Cerebellum (tissue), 4 donors: ENCODE measurements at places on chromosomes 3 and 15.
A peak's percentile ranks its signal among the peaks of the same experiment; 100 is the strongest.

DNA sequence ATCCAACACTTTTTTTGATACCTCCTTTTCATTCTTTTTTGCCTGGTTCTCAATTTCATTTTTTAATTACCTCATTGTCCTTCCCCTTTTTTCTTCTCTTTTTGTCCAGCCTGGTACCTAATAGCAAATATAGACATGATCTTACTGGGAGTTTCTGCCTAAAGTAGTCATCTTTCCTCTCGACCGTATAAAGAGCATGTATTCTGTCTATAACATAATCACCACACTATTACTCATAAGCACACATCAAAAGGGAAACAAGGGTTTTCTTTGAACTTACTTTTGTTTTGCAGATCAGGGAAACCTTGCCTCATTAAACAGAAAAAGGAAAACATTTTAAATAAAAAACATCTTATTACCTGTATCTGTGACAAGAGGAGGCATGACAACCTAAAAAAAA is 33.0 kb downstream of the FAM98B start:
- no peak for DNase-seq

DNA sequence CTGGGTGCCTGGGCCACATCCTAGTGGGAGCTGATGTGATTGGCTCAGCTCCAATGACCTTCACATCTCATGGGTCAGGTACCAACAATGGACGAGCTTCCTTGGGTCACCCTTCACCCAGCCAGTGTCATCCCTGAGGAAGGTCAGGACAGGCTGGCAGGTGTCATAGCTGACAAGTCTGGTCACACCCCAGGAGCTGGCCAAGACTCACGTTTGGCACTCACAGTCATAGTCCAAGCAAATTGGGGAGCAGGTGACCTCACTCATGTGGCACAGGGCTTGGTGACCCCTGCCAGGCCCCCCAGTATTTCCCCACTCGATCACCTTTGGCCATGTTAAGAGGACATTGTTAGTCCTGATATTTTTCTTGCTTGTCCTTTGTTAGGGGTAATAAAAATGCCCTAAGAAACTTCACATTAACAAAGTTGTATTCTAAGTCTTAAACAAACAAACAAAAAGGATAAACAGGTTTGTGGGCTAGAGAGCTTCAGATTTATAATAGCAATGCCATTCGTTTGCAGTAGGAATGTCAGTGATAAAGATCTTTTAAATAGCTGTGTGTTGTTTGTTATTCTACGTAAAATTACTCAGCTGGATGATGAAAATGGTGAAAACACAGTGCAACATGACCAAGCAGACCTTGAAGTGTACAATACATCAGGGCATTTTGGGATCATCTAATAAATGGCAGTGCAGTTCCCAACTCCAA is 79.5 kb upstream of the POMGNT2 start:
- DNase-seq, result no peak

DNA sequence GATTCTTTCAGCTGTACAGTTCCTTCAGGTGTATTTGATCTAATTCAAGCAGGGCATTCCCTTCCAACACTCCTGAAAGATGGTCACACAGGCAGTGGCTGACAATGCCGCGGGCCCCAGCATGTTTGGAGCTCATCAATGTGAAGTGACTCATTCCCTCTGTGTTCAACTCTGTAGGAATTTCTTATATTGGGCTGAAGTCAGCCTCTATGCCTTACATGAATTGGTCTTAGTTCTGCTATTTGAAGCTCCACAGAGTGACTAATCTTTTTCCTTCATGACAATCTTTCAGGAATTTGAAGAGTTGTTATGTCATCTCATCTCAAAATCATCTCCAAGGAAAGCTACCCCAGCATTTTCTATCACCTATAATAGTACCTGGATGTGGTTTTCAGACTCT is 142.5 kb upstream of the C2CD4B start:
- no peak for DNase-seq

DNA sequence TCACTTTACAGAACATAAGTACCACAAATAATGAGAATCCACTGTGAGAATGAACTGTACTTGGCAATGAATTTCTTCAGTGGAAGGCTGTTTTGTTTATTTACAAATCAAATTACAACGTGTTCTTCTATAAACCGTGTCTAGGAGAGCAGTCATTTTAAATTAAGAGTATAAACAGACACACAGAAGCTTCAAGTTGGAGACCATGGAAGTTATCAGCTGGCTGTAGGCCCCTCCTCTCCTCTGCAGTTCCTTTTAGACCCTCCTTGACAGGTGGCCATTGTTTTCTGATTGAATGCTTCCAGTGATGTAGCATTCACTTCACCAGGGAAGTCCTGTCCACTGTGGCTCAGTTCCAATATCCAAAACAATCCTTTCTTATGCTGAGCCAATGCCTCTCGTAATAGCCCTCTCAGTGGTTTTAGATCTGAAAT is 7.3 kb upstream of the MAPK6 start:
- DNase-seq, result peak; percentile 74

DNA sequence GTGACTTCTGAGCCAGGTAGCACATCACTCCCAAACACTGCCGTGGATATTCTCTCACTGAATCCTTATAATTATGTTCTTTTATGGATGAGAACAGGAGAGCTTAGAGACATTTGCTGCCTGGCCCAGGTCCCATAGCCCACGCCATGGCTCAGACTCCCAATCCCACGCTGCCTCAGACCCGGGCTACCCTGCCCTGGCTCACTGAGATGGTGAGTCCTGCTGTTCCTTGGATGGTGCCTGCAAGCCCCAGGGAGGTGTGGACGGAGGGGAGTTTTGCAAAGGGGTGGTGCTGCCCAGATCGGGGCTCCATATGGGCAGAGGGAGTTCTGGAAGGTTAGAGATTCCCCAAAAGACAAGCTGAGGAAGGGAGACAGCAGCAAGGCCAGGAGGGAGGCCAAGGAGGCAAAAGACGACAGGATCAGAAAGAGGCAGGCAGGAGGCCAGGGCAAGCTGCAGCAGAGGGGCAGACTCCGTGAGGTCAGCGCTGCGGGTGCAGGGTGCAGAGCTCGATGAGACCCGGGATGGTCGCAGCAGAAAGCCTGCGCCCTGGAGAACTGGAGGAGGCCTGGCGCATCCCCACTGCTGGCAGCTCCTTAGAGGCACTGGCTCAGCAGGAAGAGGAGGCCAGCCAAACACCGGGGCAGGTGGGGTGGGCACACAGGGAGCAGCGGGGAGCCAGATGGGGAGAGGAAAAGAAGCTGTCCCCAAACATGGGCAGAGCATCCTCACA is 95.7 kb upstream of the ALDH1A3 start:
- no peak for DNase-seq

DNA sequence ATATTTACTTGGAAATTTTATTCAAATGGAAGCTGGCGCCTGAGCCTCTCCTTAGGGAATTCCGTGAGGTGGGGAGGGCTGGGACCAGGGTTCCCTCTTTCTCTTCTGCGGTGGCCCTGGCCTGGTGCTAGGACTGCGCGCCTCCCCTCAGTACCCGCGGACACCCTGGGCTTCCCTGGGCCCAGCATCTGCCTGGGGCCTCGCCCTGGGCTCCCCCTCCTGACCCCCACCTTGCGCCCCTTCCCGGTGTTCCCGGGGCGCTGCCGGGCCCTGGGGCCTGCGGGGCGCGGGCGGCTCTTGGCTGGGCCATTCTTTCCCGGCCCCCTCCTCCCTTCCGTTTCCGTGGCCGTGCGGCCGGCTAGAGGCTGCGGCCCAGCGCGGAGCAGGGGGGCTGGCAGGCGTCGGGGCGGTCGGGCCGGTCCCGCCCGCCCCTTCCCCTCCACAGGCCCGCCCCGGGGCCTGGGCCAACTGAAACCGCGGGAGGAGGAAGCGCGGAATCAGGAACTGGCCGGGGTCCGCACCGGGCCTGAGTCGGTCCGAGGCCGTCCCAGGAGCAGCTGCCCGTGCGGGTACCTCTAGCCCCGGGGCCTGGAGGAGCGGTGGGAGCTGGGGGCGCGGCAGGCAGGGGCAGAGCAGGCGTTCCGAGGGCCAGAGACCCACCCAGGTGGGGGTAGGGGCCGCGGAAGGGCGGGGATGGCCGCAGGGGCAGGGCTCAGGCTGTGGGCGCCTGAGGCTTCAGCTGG is at the start of gene FES:
TSS of gene FES (plus strand) at position 529 of the 743 bp plus-strand sequence. CDS start 542 bp downstream, outside the sequence.
- no peak for DNase-seq

DNA sequence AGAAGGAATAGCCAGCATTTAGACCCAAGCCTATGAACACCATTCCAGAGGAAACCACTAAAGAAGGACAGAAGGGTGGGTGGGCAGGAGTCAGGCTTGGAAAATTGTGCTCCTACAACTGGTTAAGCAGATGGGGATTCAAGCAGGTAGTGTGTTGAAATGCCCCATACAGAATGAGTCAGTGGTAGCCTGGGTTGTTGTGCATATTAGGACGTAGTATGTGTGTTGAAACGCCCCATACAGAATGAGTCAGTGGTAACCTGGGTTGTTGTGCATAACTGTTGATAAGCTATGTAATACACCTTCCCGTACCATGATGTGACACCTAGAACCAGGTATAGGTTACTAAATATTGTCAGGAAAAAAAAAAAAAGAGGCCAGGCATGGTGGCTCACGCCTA is 34.0 kb downstream of the MINDY4B start:
- DNase-seq, result no peak

- DNase-seq, result peak; percentile 52
These were observed 316.8 kb upstream of the CTDSPL start for GRCh38 chr3:37544869-37545352.

- no peak for DNase-seq
These were observed 2.5 kb downstream of the ALDH1A2 start for GRCh38 chr15:58062983-58063382.

DNA sequence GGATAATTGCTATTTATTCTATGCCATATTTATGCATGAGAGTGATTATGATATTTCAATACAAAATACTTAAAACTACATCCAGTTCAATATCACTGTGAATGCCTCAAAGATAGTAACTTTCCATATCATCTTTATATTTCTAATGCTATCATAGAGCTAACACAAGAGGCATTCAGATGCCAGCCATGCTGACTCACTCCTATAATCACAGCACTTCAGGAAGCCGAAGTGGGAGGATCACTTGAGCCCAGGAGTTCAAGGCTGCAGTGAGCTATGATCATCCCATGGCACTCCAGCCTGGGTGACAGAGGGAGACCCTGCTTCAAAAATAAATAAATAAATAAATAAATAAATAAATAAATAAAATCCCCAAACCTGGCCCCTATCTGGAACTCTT is 498.7 kb downstream of the EPHA3 start:
- no peak for DNase-seq

- no peak for DNase-seq
These were observed 164.3 kb upstream of the VEPH1 start for GRCh38 chr3:157667493-157667892.

GRCh38 chr3:13021141-13022114 is 51.8 kb downstream of the IQSEC1 start:
- peak; percentile 63 for DNase-seq
